ENCODE measurements at places on chromosomes 12 and 14.

DNA sequence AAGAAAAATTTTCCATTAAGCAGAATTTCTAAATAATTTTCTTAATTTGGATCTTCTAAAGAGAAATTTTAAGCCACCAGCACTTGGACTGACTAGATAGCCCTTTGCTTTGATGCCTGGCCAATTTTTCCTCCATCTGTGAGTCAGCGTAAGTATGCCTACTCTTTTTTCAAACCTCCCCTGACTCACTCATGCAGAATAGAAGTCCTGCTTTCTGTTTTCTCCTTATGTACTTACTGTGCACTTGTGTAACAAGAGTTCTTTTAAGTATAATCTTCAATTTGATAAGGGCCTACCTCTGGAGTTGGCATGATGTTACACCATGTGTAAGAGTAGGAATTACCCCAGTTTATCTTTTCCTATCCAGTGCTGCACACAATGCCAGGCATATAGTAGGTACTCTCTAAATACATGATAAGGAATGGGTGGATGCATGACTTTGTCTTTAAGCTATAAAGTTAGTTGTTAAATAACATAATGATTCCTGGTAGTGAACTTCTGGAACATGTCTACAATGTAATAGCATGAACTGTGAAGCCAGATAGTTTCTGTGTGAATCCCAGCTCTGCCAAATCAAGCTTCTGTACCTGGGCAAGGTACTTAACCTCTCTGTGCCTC, 329.6 kb downstream of the TMTC2 start:
- DNase-seq = no peak

GRCh38 chr12:80107221-80107620, 7.9 kb downstream of the OTOGL start:
- no peak for DNase-seq

DNA sequence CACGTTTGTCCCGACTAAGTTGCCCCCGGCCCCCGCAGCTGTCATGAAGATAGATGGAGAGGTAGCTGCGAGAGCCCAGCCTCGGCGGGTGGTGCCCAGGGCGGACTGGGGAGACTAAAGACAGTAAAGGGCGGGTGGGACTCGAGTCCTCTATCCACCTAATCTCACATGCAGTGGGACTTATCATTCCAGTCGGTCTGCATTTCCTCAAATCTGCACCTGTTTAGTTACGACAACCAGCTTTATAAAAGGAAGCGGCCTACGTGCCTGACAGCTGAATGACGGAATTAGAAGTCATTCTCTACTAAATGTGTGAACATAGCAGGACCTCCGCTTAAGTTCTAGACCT, 109.8 kb upstream of the EGLN3 start:
- DNase-seq = no peak

DNA sequence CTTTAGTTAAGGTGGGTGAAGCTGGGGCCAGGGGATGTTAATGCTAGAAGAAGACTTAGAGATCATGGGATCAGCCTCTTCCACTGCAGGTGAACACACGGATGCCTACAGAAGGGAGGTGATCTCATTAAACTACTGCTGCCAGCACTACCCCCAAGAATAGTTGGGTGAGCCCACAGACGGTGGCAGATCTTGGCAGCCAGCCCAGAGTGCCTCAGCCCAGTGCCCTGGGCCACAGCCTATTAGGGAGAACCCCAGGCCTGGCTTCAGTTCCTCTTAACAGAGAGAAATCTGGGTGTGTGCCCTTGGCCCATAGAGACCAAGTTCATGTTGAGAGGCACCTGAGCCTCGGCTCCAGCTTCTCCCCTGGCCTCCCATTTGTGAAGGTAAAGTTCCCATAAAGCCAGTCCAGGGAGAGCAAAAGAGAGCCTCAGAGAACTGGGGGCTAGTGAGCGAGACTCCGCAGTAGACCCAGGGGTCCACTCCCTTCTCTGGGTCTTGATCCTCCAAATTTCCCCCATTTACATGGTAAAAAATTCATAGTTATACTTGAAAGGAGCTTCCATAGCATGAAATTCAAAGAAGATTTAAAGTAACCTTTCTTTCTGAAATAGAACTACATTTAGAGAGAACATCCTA, 125.0 kb upstream of the CCND2 start:
- DNase-seq = peak; percentile 31

GRCh38 chr12:53938326-53939140, at the start of gene HOXC13:
HOXC13 (plus strand) TSS chr12:53938831; CDS start chr12:53938907, 76 bp downstream.
- peak; percentile 99 for DNase-seq

- DNase-seq = no peak
Measured at GRCh38 chr14:61498303-61498702, 176.9 kb downstream of the PRKCH start.

DNA sequence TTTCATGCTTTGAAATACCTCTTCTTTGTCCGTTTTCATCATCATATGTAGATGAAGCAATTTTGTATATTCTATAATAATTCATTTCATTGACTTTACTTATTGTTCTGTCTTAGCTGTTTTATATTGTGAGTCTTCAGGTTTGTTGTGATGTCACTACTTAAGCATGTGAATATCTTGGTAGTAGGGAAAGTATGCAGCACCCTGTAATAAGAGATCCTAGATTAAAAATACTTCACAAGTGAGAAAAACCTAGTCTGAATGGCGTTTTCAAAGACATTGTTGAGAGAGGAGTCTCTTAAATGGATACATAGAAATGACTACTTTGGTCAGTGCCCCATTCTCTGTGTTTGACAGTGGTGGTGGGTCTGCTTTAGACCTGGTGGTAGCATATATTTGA, 61.4 kb downstream of the SLC16A7 start:
- DNase-seq = no peak

GRCh38 chr12:26164118-26164517, 31.3 kb upstream of the SSPN start:
- no peak for DNase-seq

GRCh38 chr12:122946690-122947341, 19.4 kb downstream of the ABCB9 start:
- DNase-seq = no peak

- DNase-seq = peak; percentile 19
Measured at GRCh38 chr14:98951031-98951430, 321.0 kb downstream of the BCL11B start.

DNA sequence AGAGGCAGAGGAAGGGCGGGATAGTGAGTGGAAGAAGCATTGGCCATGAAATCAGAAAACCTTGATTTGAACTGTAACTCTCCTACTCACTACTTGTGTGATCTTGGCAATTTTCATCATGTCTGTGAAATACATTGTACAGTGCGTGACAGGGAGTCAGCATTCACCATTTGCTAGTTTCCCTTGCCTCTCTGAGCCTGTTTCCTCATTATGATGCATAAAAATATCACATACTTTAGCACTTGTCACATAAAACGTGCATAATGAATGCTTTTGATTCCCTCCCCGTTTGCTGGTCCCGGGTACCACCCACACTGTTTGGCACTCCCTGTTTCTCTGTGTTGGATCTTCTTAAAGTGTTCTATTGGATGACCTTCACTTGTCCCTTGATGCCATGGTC, 101.1 kb upstream of the FRMD6 start:
- no peak for DNase-seq

- no peak for DNase-seq
Measured at GRCh38 chr14:90559811-90560492, 163.1 kb downstream of the CALM1 start.

GRCh38 chr12:80485222-80485987, 41.4 kb downstream of the PTPRQ start:
- DNase-seq = no peak

DNA sequence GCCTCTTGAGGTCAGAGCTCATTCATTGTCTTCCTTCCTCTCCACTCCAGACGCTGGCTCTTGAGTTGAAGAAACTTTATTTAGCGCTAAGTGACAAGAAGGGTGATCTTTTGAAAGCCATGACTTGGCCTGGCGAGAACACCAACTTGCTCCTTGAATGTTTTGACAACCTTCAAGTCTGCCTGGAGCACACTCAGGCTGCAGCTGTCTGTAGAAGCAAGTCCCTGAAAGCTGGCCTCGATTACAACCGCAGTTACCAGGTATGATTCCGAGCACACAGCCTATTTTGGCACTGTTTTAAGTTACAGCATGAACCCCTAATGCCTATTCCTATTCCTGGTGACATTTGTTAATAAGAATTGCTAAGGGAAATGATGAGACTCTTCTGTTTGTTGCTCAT, 167.6 kb downstream of the ESR2 start:
- DNase-seq = no peak

DNA sequence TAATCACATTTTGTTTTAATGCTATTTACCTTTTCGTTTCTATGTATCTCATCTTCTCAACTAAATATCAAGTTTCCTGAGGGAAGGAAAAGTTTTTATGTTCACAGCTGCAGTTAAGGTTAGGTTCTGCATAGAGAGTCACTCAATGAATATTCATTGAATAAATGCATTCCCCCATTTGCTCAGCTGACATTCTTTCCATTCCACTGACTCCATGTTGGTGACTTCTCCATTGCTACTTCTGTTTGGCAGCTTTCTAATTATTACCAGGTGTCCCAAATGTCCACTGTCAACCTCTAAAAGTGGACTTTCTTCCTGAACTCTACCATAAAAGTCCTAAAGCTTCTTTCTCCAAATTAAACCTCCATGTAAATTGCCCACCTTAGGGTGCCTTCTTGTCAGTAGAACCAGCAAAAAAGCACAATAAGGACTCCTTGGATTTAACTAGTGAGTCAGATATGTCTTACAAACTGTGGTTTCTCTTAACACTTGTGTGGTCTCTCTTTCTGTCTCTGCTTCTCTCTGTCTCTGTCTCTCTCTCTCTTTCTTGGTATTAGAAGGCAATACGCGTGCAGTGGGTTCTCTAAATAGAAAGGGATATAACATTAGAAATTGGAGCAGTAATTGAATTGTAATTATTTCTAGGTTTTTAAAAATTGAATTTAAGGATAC, 85.9 kb downstream of the TMEM117 start:
- no peak for DNase-seq

GRCh38 chr12:65477721-65478120, 199.2 kb downstream of the MSRB3 start:
- no peak for DNase-seq

DNA sequence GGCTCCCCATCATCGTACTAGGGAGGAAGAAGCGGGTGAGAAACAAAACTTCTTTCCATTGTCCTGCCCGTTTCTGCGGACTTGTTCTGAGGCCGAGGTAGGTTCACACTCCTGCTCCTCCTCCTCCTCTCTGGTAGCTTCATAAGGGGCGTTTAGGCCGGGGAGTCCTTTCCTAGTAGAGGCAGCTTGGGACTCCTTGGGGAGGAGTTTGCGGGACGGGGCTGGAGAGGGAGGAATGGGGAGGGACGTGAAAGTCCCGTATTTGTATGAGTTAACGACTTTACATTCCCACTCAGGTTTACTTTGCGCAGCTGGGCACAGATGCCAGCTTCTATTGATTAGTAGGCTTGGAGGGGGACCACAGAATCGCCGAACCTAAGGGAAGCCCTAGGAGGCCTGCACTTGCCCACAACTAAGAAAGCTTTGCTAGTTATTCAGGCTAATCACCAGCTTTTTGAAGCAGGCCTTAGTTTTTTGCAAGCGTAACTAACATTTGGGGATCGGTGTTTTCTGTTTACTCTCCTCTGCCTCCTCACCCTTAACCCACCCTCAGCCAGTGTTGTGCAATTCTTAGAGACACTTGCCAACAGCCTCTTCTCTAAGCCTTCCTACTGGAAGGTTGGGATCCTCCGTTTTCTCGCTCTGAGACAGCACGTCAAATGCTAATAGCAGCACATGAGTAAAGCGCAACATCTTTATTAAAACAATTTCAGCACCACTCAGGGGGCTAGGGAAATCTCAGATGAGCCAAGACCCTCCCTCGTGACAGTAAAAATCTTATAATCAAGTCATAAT, 499 bp downstream of the RNASE4 start:
- no peak for DNase-seq

DNA sequence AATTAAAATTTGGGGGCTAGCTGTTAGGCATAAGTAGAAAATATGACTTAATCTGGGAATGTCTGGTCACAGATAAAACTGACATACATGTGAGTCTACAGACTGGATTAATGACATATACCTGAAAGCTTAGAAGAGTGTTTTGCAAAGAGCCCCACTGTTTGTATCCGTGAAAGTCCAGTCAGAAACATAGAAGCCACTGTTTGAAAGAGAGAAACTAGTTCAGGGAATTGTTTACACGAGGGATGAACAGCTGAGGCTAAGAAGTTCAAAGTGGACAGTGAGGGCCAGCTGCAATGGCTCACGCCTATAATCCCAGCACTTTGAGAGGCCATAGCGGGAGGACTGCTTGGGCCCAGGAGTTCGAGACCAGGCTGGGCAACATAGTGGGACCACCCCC, 36.2 kb upstream of the SGPP1 start:
- no peak for DNase-seq

DNA sequence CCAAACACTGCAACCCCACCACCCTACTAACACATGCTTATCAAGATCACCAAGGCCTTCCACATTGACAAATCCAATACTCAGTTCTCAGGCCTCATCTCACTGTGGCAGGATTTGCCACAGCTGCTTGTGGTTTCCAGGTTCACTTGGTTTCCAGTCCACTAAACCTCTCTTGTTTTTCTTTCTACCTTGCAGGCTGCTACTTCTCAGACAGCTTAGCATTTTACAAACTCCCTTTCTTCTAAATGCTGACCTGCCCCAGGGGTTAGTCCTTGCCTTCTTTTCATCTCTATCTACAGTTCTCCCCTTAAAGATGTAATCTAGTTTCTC, 84.1 kb downstream of the BCAT1 start:
- DNase-seq = no peak

DNA sequence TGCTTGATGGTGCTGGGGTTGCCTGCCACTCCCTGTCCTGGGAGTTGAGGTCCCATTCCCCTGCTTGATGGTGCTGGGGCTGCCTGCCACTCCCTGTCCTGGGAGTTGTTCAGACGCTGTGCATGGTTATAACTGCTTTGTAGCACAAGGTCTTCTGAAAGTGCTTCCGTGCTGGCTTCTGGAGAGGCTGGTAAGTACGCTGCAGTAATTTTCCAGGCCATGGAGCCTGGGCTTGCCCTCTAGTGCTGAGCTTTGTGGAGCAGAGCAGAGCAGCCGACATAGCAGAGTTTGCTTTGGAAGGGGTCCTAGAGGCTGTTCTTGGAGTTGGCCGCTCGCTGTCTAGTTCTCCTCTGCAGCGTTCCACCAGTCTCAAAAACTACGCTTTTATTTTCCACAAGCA, 6.3 kb downstream of the B4GALNT3 start:
- DNase-seq = peak; percentile 67

GRCh38 chr12:125142601-125143000, 77.4 kb downstream of the AACS start:
- no peak for DNase-seq

GRCh38 chr12:15856097-15856982, 25.8 kb upstream of the STRAP start:
- DNase-seq = peak; percentile 78

DNA sequence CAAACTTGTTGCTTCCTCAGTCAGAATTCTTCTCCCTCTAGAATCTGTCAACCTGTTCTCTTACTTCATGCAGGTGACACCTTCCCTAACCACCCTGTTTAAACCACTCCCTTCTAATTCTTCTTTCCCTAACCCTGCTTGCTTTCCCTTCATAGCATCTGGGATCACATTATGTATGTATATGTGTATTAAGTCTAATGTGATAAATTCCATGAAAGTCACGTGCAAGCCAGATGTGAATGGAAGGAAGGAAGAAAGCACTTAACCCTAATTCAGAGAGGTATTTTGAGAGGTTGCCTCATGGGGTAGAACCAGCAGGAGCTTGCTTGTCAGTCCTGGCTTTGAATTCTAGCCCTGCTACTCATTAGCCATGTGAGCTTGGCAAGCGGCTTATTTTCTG, 340.0 kb downstream of the TRHDE start:
- DNase-seq = peak; percentile 81

Measured in endodermal cell (in vitro differentiated cells).